ENCODE measurements at places on chromosomes 1 and 21.

DNA sequence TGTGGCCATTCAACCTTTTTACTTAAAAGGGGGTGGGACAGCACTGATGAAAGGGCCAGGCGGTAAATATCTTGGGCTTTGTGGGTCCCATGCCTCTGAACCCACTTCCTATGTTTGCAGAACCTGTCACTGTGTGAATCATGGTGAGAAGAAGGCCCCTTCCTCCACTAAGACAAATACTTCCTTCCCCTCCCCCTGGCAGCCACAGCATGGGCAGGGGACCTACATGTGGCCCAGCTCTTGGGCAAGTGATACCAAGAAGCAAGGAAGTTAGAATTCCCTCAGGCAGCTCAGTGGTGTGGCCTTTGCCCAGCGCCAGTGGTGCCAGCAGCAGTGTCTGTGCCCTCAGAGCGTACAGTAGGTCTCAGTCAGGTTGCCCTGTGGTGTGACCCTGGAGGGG lies 168.6 kb downstream of the TRIM33 start:
- DNase-seq: no peak

DNA sequence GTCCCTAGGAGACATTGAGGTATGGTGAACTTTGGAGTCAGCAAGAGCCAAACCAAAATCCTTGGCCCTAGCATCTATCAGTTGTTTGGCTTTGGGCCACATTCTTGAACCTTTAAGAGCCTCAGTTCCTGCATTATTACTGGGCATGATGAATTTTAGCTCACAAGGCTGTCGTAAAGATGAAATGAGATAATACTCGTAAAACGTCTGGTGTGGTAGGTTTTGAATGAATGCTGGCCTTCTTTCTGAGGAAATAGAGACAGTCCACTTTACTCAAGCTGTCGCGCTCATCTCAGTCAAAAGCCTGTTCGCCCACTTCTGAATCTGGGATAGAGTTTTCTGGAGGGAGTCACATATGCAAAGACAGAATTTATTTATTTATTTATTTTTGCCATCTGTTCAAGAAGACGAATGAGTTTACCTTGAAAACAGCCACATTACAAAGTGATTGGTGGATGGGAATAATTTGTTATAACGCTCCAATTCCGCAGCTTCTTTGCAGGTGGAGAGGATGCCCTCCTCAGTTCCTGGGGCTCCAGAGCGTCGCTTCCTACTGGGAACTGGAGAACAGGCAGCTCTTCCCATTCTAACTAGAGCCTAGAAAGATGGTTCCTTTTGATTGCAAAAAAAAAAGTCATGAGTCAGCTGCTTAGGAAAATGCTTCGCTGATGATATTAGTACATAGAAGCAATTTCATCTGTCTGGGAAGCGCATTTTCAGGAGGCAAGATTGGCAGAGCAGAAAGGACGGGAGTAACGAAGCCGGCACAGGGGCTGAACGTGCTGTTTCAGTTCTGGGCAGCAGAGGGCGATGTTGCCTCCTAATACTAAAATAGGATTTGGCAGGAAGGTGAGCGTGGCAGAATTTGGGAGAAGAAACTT lies 49.9 kb upstream of the CYP2J2 start:
- peak; percentile 54 for DNase-seq

GRCh38 chr1:119748040-119748439 lies 20.7 kb downstream of the HMGCS2 start:
- DNase-seq: no peak

DNA sequence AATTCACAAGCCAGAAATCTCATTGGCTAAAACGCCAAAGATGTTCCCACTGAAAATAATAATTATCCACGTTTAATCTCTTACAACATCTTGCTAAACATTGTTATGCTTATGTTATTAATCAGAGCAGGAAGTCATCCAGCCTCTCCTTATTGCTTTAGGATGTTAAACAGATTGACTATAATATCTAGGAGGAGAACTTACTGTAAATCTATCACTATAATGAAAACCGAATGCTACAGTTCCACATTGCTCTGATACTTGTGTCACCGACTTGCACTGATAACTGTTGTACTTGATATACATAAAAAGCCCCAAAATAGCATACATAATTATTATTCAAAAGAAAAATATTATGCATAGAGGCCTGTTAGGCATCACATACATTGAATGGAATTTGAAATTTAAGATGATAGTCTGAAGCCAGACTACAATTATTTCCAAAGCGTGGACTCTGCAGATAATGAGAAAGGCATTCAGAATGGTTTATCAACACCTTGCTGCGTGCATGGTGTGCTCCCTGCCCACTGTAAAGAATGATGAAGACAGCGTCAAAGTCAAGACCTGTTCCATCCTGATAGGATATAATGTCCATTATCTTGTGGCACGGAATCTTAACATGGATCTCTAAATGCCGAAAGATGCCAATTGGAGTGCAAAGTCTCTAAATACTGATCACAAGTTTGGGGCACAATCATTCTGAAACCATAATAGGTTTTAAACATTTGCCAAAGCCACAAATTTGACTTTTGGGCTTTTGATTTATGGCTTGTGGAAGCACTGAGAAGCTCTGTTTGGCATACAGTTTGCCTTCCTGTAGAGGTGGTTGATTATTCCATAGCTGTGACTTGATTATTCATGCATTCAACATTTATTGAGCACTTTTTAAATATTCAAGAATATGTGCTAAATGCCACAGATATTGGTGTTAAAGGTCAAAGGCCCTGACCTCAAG lies 71.3 kb downstream of the CRB1 start:
- DNase-seq: no peak

DNA sequence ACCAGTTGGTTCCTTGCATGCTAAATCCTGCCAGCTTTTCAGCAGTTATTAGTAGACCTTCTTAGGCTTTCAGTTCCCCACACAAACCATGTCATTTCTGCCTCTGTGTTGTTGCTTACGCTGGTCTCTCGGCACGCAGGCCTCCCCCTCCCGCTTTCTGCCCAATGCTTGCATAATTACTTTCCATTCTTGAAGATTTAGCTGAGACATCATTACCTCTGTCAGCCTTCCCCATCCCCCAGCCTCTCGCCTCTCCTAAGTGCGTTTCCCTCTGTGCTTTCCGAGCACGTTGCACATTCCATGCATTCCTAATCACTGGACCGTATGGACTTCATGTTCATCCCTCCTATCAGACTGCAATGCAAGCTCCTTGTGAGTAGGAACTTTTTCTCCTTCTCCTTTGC lies 26.8 kb downstream of the TSHB start:
- no peak for DNase-seq

DNA sequence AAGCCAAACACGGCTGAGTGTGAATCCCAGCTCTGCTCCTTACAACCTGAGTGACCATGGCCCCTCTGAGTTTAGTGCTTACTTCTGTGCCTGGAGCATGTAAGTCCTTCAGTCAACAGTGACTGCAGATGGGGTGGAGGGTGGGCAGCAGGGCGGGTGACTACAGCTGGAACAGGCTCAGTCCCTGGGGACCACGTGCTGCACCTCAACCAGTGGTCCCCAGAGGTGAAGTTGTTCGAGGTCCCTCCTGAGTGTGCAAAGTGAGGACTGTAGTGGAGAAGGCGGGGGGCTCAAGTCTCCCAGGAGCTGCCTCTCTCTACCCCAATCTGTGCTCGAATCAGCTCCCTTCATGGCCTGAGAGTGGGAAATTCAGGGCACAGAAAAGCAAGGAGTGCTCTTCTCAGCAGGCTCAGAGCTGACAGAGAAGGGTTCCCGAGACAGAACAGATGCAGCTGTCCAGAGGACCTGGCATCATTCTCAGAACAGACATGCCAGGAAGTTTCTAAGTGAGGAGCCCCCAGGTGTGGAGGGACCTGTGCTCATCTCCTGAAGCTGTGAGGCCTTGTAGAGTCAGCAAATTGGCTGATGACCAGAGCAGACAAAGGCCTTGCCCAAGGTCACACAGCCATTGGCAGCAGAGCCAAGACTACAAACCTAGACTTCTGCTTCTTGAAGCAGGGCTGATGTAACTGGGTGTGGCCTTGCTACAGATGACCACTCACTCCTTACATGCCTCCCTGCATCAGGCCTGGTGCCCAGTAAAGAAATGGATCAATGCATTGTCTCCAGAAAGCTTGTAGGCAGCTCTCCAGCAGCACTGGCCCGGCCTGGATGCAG lies 61.7 kb upstream of the EDN2 start:
- DNase-seq: no peak

DNA sequence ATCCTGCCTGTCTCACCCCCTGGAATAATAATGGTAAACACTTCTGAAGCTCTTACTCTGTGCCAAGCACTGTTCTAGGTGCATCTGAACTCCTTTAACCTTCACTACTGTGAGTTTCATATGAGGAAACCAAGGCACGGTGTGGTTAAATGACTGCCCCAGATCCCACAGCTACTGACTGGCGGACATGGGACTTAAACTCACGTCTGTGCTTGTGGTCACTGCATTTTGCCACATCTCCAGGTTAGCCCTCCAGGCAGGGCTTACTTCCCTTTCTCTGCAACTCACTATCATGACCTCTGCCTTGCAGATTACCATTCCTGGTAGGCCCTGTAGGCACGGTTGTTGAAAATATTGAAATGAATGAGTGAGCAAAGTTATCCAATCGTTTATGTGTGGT lies 83.4 kb downstream of the ADSS2 start:
- no peak for DNase-seq

DNA sequence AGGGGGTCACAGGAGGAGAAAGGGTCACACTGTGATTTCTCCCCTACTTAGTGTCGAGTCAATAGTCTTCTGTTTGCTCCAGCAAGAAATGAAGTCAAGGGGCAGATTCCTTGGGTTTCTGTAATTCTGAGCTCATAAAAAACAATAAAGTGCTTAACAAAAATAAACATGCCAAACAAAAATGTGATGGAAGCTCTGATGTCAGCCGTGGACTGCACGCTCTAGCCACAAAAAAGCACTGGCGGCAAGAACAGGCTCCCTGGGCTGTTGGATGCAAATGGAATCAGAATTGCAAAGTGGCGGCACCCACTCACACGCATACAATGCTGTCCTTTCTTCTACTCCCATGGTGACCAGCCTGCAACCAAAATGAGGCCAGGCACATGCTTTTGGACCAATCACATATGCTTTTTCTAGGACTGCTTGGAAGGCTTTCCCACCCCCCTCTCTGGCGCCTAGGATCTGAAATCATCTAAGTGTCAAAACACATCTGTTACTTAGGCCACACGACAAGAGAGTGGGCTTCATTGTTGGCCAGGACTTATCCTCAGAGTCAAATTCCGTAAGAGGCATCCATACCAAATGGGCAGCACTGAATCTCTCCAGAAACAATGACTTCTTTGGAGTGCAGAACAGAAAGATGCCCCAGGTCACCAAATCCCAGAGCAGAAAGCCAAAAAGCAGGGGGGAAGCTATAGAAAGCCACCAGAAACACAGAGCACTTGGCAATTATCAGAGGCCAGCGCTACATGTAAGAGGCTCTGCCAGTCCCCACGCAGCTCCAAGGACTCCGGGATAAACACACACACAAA lies 9.2 kb downstream of the C1orf198 start:
- no peak for DNase-seq

GRCh38 chr1:18890706-18891425 lies 11.5 kb downstream of the ALDH4A1 start:
- no peak for DNase-seq

GRCh38 chr1:13662493-13662892 lies 37.5 kb upstream of the PRDM2 start:
- DNase-seq: no peak

- peak; percentile 61 for DNase-seq
These were observed at the start of gene HHAT for GRCh38 chr1:210328746-210329503. Gene HHAT (plus strand): TSS chr1:210328902. CDS start chr1:210348976, 20,074 bp downstream.

DNA sequence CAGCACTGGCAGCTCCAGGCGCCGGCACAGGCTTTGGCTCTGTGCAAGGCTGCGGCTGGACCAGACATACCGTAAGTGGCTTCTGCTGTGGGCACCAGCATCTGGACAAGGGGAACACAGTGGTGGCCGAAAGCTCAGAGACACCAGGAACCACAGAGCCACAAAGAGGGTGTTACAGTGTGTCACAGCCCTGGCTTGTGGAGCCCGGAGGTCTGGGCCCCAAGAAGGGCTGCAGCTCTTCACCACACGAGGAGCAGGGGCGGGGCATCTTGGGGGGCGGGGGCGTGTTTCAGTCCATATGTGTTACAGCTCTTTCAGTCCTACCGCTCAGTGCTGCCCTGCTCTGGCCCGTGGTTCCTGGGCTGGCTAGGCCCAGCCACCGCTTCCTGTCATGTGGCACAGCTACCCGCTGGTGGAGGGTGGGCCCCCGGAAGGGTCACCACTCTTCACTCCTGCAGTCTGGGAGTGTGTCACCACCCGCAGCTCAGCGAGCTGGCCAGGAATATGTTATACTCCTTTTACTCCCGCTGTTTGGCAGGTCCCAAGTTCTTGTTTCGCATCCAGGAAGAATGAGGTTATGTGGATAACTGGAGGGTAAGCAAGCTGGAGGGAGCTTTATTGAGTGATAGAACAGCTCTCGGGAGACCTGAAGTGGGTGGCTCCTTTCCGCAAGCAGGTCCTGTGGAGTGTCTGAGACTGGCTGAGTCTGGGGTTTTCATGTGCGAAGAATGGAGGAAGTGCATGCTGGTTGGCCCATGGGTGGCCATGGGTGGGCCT lies 3.3 kb upstream of the LSM10 start:
- DNase-seq: peak; percentile 58

DNA sequence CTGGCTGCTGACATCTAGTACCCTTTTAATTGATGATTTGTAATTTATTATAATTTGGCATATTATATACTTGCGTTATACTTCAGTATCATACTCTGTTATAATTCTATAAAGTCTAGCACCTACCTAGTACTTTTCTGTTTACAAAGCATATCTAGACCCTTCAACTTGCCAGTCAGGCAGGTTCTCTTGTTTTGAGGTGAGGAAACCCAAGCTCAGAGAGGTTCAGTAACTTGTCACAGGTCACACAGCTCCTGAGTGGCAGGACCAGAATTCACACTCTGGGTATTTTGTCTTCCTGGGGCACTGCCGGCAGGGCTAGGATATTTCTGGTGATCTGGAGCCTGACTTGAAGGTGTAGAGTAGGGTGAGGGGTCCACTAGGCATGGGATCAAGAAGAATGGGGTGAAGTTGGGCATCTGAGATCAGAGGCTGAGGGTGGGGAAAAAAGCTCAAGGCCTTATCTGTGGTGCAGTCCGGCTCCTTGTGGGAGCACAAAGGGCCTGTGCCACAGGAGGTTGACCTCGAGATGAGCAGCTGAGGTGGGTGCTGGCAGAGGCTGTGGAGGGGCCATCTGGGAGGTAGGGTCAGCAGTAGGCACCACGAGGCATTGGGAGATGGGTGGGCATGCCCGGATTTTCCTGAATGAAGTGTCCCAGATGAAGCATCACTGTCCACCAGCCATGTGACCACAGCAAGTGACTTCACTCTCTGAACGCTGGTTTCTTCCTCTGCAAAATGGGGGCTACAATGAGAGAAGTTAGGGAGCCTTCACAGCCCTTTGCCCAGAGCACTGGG lies 102.6 kb downstream of the EPHB2 start:
- no peak for DNase-seq

DNA sequence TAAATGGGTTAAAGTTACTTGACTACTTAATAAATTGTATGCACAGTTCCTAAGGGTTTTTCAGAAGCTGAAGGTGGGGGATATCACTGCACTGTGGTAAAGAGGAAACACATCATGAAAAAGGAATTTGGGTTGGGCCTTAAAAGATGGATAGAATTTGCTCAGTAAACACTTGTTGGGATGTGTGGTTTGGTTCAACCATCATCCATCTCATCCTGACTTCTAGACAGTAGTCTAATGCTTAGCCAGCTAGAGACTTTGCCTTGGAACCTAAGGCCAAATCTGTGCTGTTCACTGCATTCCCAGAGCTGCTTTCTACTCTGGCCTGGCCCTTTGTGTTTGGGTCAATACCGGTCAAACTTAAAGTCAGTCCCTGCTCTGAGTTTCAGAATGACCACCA lies 30.6 kb downstream of the LY9 start:
- DNase-seq: no peak

All from stimulated activated CD4-positive, alpha-beta T cell treated with anti-CD3 and anti-CD28 coated beads, Interleukin-4, amount 100 ng/mL, for 1 hour (primary cell).